ENCODE measurements at places on chromosomes 16 and 17.

GRCh38 chr17:71187145-71187878 lies 933.5 kb upstream of the SOX9 start:
- DNase-seq, result no peak

DNA sequence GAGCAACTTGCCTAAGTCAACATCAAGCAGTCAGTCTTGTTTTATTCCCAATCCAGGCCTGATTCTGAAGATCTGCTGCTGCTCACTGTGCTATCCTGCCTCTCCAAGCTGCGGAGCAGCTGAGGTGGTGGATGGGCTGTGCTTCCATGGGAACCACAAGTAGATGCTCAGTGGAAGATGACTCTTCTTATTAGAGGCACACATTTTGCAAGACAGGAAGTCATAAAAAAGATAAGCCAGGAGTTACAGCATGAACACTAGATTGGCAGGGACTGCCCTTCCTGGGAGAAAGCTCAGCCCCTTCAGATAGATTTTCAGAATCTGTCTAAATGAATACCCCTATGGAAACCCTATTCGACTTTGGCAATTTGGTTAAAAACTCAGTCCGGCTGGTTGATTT lies 143.1 kb downstream of the SHISA6 start:
- DNase-seq, result no peak

DNA sequence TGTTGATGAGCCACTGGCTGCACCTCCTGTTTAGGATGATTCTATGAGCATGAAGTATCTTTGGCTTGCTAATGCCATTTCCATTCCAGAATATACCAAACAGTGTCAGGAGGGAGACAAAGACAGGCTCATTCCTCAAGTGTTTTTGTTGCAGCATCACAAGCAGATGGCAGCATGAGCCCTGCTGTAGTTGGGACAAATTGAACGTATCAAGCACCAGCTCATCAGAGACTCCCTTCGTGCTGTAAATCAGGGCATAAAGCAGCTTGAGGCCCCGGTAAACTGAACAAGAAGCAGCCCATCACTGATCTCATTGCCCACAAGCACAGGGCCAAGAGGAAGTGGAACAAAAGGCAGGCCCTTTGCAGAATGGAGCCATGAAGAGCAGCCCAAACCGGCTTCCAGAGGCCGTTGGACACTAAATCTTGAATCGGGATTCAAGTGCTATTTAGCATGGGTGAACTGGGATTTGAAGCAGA lies 45.9 kb upstream of the HS3ST3A1 start:
- DNase-seq, result no peak

DNA sequence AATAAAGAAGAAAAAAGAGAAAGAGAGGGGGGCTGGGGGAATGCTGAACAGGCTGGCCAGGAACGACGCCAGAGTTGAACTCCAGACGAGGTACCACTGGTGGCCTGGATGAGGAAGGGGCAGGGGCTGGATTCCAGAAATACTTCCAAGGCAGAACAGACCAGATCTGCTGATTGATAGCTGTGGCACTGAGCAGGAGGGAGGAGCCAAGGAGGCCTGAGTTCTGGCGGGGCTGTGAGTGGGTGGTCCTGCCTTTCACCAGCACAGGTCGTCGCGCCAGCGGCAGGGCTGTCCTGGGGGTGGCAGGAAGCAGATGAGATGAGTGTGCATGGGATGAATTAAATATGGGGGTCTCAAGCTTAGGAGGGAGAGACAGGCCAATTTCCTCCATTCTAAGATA lies 5.5 kb downstream of the CCDC42 start:
- no peak for DNase-seq

GRCh38 chr16:79997257-79997656 lies 396.7 kb upstream of the MAF start:
- DNase-seq, result no peak

GRCh38 chr16:2675021-2675420 lies 7.3 kb upstream of the KCTD5 start:
- no peak for DNase-seq

DNA sequence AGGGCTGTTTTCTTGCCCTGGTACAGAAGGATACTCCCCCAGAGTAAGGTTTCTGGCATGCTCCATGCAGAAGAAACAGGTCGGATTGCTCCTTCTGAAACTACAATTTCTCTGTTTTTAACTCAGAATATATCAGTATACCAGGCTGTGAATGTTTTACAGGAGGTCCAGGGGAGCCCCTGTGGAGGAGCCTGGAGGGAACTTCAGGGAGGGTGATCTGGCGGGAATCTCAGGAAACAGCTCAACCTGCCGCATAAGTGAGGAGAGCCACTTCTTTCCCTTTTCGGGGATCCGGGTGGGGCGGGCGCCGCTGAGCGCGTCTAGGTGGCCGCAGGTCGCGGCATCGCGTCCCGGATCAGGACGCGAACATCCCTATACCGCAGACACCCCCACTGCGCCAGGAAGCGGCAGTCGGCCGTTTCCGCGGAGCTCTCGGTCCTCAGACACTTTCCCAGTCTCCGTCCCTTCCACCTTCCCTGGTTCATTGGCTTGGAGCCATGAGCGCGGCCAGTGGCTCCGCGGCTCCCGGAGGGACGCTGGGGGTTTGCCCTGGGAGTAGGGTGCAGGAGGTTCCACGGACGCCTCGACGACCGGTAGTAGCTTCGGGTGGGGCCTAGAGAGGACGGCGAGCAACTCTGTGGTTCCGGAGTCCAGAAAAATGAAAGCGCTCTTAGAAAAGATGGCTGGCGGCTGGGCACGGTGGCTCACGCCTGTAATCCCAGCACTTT lies 3.1 kb upstream of the ZNF764 start:
- DNase-seq, result no peak

DNA sequence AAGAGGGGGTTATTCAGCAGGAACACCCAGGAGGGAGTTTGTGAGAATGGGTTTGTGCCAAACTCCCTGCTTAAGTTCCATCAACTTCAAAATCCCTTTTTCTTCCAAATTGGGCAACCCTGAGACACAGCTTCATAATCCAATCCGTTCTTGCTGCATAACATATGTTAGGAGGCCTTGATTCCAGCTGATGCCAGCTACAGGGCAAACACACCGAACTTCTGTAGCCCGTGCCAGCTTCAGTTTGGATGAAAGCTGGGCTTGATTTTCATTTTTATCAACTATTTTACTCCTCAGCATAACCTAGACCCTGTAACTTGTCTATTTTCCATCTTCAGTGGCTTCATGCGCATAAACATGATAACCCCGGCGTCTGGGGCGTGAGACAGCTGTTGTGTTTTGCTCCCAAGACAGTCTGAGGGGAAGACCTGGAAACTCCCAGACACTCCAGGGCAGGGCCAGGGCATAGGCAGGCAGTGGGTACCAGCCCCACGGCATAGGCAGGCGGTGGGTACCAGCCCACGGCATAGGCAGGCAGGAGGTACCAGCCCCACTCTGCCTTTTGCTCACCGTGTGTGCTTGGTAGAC lies 220.4 kb downstream of the C16orf95 start:
- no peak for DNase-seq

- no peak for DNase-seq
Observed at GRCh38 chr17:8506145-8506544, 70.5 kb downstream of the NDEL1 start.

GRCh38 chr16:425740-426114 lies 278 bp downstream of the RAB11FIP3 start:
- no peak for DNase-seq

- DNase-seq, result peak; percentile 8
Observed at GRCh38 chr17:32461853-32462617, 17.7 kb downstream of the PSMD11 start.

GRCh38 chr17:38498353-38498752 lies 70.1 kb downstream of the ARHGAP23 start:
- DNase-seq, result no peak

- no peak for DNase-seq
Observed at GRCh38 chr16:35150805-35151312, 1691.4 kb downstream of the TP53TG3F start.

- DNase-seq, result no peak
Observed at GRCh38 chr17:48575673-48576478, 2.3 kb downstream of the HOXB4 start.

DNA sequence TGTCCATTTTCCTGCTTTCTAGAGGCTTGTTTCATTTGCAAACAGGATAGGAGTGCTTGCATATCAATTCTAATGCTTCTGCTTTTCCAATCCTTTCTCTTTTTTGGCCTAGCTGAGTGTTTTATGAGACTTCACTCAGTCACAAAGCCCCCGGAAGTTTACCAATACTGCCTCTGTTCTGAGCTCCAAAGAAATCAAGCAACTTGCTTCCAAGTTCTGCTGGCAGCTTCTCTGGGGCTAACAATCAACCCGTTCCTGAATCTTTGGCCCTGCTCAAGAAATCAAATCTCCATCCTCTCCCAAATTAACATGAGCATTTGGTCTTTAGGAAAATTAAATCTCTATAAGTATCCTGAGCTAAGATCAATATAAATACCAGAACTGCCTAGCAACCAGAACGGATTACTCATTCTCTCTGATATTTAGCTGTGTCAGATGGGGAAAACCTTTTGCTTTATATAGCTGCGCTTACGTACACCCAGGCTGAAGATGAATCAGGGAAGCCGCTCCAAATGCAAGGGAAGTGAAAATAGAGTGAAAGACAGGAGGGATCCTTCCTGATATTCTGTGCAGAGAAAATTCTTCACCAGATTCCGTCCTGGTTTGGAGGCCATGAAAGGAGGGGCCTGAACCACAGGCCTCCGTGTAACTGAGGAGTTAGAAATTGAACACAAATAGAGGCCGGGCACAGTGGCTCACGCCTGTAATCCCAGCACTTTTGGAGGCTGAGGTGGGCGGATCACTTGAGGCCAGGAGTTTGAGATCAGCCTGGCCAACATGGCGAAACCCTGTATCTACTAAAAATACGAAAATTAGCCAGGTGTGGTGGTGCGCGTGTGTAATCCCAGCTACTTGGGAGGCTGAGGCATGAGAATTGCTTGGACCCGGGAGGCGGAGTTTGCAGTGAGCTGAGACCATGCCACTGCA lies 23.3 kb upstream of the GRB2 start:
- no peak for DNase-seq

Measured in NCI-H1417 treated with DMSO at 0.1 percent for 48 hours (cell line).